H1 (cell line): ENCODE measurements at places on chromosomes 3 and 15. TPM values are rescaled to one million over a fixed set of nuclear protein-coding genes. Genes with fewer than 3 reads are reported as not detected.

DNA sequence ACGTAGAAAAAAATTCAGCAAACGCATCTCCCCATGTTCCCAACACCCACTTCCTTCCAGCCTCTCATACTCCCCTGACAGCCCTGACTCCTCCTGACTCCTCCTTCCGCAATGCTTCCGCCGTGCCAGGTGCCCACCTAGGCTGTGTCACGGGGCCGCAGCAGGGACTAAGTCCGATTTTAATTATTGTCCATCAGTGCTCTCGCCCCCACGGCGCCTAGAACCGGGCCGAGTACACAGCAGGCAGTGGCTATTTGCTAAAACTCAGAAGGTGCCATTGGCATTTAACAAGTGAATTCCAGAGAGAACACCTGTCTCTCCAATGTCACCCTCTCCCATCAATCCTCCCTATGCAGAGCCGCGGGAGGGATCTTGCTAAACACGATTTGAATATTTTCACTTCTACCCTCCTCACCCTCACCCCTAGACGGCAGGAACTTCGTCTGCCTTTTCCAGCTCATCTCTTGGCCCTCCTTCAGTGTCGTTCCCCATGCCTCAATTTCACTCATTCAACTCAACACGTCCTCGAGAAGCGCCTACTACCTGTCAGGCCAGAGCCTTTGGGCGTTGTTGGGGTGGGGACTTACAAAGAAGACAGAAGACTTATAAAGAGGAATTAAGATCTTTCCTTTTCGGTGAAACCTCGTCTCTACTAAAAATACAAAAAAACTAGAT lies 11.5 kb upstream of the SHF start:
- no peaks in the 10 kb centered on the region for H3K36me3 ChIP-seq
- H3K27ac ChIP-seq, result no peak overlapping the region
- no peaks in the 10 kb centered on the region for H3K27me3 ChIP-seq
- DNase-seq, result no peak

GRCh38 chr3:32414522-32415202 lies 23.0 kb downstream of the CMTM7 start:
- no peak overlapping the region for H3K27ac ChIP-seq
- no peak for DNase-seq
- no peaks in the 10 kb centered on the region for H3K27me3 ChIP-seq

- peaks cover 5% of the 10 kb centered on the region; the same call in 1 of the 2 replicates for H3K36me3 ChIP-seq
- peaks cover 11% of the 10 kb centered on the region for H3K4me1 ChIP-seq
- DNase-seq, result peak; percentile 83
- no peak overlapping the region for H3K27ac ChIP-seq
- peak overlapping the region; percentile 89 for H3K4me3 ChIP-seq
- peaks cover 20% of the 10 kb centered on the region for H3K27me3 ChIP-seq
These were observed 462 bp downstream of the IGDCC3 start for GRCh38 chr15:65377105-65377975.

DNA sequence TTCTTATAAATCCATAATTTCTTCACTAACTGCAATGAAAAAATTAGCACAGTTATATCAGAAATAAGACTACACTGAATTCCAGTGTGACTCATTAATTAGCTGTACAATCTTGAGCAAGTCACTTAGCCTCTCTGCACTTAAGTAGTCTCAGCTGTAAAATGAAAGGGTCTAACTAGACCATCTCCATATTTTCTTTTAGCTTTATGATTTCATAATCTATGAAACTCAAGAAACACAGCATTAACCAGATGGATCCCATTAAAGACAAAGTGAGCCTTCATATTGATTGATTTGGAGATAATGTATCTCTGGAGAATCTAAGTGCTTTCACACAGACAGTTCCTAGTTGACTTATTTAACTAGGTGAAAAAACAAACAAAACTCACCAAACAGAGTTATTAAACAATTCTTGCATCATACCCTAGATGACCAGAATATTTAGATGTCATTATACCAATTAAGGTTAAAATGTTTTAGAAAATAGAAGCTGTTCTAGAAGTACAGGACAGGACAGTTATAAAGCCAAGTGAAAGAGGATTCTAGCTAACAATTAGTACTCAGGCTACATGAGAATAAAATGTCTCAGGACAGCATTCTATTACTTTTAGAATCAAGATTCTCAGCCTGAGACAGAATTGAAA lies 11.2 kb downstream of the CSNK1G1 start:
- no peak for DNase-seq
- no peaks in the 10 kb centered on the region; the same call in 1 of the 2 replicates for H3K36me3 ChIP-seq
- no peaks in the 10 kb centered on the region for H3K27me3 ChIP-seq
- H3K4me1 ChIP-seq, result no peaks in the 10 kb centered on the region
- H3K4me3 ChIP-seq, result no peak overlapping the region

DNA sequence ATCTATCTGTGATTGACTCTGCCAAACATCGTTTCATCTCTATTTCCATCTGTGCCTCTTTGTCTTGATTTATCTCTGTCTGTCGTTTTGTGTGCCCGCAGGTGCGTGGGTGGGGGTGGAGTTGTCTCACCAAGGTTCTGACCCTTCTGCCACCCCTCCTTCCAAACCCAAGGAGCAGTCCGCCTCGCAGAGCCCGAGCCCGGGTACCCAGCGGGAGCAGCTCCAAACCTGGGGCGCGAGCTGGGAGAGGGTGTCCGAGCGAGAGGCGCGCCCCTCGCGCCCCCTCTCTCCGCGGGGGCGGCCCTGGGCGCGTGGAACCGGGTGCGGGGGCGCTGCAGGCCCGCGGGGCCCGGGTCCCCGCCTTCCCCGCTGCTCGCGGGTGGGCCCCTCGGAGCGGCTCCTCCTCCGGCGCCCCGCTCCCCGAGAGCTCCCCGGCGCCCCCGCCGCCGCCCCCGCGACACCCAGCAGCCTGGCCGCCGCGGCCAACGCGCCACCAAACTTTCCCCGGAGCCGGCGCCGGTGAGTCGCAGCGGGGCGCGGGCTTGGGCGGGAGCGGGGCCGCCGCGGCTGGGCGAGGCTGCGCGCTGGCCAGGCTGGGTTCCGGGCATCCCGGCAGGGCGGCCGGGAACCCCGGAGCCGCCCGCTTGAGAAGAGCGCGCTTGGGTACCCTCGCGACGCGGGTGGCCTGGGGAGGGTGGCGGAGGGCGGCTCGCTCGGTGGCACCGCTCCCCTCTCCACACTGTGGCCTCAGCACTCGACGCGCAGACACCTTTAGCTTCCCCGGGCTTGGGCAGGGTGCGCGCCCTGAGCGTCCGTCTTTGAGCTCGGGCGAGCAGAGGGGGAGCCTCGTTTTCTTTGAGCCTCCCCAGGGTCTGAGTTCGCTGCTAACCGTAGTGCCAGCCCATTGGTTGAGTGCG lies at the start of gene HRH1:
TSS of gene HRH1 (plus strand) at position 458 of the 917 bp plus-strand sequence. CDS start 104,545 bp downstream, outside the sequence.
- DNase-seq, result peak; percentile 60
- H3K27ac ChIP-seq, result no peak within 1 kb of the TSS
- H3K27me3 ChIP-seq, result peaks cover 29% of the 10 kb centered on the region
- H3K4me3 ChIP-seq, result peak within 1 kb of the TSS; percentile 24
- H3K36me3 ChIP-seq, result no peaks in the 10 kb centered on the region
- no peaks in the 10 kb centered on the region for H3K4me1 ChIP-seq

- H3K4me3 ChIP-seq, result no peak overlapping the region
- peaks cover 2% of the 10 kb centered on the region; the same call in 1 of the 2 replicates for H3K36me3 ChIP-seq
- H3K27ac ChIP-seq, result peak overlapping the region; percentile 53; the same call in 1 of the 2 replicates
- peaks cover 14% of the 10 kb centered on the region for H3K4me1 ChIP-seq
These were observed 41.2 kb downstream of the CCDC12 start for GRCh38 chr3:46935168-46935858.

- no peaks in the 10 kb centered on the region for H3K27me3 ChIP-seq
- peak; percentile 77 for DNase-seq
- peaks cover 5% of the 10 kb centered on the region for H3K36me3 ChIP-seq
- peak overlapping the region; percentile 49; the same call in 1 of the 2 replicates for H3K27ac ChIP-seq
These were observed 40.5 kb upstream of the AP3B2 start for GRCh38 chr15:82749951-82750830.

DNA sequence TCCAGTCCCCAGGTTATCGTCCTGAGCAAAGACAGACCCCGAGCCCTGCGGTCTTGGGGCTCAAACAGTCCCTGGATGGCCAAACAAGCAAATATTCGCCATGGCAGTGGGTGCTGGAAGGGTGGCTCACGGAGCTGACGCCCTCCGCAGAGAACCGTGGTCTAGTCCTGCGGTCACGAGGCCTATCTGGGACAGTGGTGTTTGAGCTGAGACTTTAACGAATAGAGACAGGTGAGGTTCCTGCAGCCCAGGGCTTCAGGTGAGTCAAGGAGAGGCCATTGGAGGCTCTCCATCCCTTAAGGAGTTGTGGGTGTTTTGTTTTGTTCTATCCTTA lies 399 bp upstream of the SUCLG2 start:
- H3K36me3 ChIP-seq, result no peaks in the 10 kb centered on the region
- peak overlapping the region; percentile 61; the same call in 1 of the 2 replicates for H3K27ac ChIP-seq

- no peaks in the 10 kb centered on the region for H3K36me3 ChIP-seq
- no peaks in the 10 kb centered on the region for H3K27me3 ChIP-seq
- H3K4me3 ChIP-seq, result no peak overlapping the region
- no peaks in the 10 kb centered on the region for H3K4me1 ChIP-seq
- H3K27ac ChIP-seq, result no peak overlapping the region
- no peak for DNase-seq
These were observed 21.9 kb upstream of the USP13 start for GRCh38 chr3:179630753-179631451.

DNA sequence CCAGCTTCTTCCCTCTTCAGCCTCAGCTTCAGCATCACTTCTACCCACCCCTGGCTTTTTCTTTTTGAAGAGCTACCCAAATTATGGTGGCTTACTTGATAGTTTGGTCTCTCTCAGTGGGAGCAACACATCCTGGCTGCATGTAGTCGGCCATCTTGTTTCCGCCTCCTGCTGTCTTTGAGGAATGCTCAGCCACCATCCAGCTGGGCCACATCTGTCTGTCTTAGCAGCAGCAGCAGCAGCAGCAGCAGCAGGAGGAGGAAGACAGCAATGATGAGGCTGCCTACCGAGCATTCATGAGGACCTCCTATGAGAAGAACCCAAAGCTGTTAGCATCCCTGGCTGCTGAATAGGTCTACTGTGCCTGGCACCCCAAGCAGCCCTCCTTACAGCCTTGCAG lies 19.7 kb downstream of the IL16 start:
- H3K4me1 ChIP-seq, result peaks cover 2% of the 10 kb centered on the region; the same call in 1 of the 2 replicates
- no peak overlapping the region for H3K27ac ChIP-seq
- H3K36me3 ChIP-seq, result no peaks in the 10 kb centered on the region
- no peaks in the 10 kb centered on the region for H3K27me3 ChIP-seq

DNA sequence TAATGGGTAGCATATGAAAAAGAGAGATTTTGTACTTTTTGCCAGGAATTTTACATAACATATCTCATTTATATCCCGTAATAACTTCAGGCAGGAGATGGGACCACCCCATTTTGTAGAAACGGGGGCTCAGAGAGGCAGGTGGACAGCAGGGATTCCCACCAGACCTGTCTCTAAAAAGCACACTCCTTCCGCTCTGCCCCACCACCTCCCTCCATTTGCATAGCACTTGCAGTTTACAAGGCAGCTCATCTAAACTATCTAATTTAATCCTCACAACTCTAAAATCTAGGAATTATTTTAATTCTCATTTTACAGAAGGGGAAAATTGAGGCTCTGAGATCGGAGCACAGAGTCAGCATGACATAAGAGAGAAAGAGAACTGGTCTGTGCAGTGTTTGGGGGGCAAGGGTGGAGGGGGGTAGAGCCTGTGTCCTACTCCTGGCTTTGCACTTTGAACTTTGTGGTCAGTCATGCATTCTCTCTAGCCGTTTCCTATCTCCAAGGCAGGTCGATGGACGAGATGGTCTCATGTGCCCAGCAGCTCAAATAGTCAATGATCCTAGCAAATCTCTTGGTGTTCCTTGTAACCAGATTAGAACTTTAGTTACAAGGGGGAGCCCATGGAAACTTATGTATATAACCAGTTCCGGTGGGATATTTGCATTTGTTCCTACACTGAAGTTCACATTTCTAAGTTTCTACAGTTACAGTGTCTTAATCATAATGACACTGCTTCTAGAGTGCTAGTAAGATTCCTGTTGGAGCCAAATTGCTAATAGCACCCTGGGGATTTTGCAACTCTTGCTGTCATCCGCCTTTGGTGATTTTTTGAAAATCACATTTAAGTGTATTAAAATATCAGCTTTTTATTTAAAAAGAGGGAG lies 18.6 kb downstream of the CRYGS start:
- no peaks in the 10 kb centered on the region for H3K36me3 ChIP-seq
- H3K27ac ChIP-seq, result no peak overlapping the region
- no peak for DNase-seq
- no peaks in the 10 kb centered on the region for H3K27me3 ChIP-seq
- H3K4me3 ChIP-seq, result no peak overlapping the region

GRCh38 chr15:39338251-39338650 lies 242.6 kb upstream of the THBS1 start:
- no peaks in the 10 kb centered on the region; the same call in 1 of the 2 replicates for H3K4me1 ChIP-seq
- no peak overlapping the region for H3K27ac ChIP-seq
- no peaks in the 10 kb centered on the region for H3K36me3 ChIP-seq
- DNase-seq, result no peak
- H3K27me3 ChIP-seq, result no peaks in the 10 kb centered on the region; the same call in 1 of the 2 replicates
- H3K4me3 ChIP-seq, result no peak overlapping the region

DNA sequence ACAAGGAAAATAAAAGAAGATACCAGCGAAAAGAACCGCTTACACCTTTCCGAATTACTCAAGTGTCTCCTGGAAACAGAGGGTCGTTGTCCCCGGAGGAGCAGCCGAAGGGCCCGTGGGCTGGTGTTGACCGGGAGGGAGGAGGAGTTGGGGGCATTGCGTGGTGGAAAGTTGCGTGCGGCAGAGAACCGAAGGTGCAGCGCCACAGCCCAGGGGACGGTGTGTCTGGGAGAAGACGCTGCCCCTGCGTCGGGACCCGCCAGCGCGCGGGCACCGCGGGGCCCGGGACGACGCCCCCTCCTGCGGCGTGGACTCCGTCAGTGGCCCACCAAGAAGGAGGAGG lies 325 bp downstream of the ALCAM start:
- no peak for DNase-seq
- no peaks in the 10 kb centered on the region for H3K27me3 ChIP-seq
- no peaks in the 10 kb centered on the region for H3K36me3 ChIP-seq
- H3K4me3 ChIP-seq, result peak overlapping the region; percentile 47

GRCh38 chr3:42605546-42606173 lies 5.2 kb downstream of the NKTR start:
- no peak overlapping the region for H3K4me3 ChIP-seq
- peaks cover 2% of the 10 kb centered on the region for H3K4me1 ChIP-seq
- no peak for DNase-seq
- no peak overlapping the region for H3K27ac ChIP-seq

- no peaks in the 10 kb centered on the region for H3K27me3 ChIP-seq
- H3K36me3 ChIP-seq, result no peaks in the 10 kb centered on the region
- H3K4me1 ChIP-seq, result no peaks in the 10 kb centered on the region
- H3K4me3 ChIP-seq, result no peak overlapping the region
- no peak for DNase-seq
These were observed 38.9 kb upstream of the SSR3 start for GRCh38 chr3:156593814-156594213.

- H3K27me3 ChIP-seq, result no peaks in the 10 kb centered on the region
- H3K36me3 ChIP-seq, result no peaks in the 10 kb centered on the region
- H3K4me1 ChIP-seq, result peaks cover 2% of the 10 kb centered on the region
- DNase-seq, result no peak
- no peak overlapping the region for H3K27ac ChIP-seq
- no peak overlapping the region for H3K4me3 ChIP-seq
These were observed 45.7 kb downstream of the CHSY1 start for GRCh38 chr15:101206176-101206591.

The ITIH4 gene
- 3.2 and 3.4 TPM in 2 replicates for polyA plus RNA-seq

The TMEM212 gene
- polyA plus RNA-seq, result not detected in 2 replicates

The SLC51B gene
- not detected in 2 replicates for polyA plus RNA-seq

The TM4SF18 gene
- 4.5 and 13.6 TPM in 2 replicates for polyA plus RNA-seq

The PODXL2 gene
- 27.6 and 32.3 TPM in 2 replicates for polyA plus RNA-seq

The GHSR gene
- polyA plus RNA-seq, result not detected in 2 replicates

The RPP14 gene
- 6.9 and 11.7 TPM in 2 replicates for polyA plus RNA-seq

The PTX3 gene
- polyA plus RNA-seq, result 1.0 and 1.7 TPM in 2 replicates

The GOLGA6B gene
- polyA plus RNA-seq, result 0.06 and 0.09 TPM in 2 replicates

The EOMES gene
- 0.09 TPM in 2 replicates for polyA plus RNA-seq

The C3orf20 gene
- not detected in 2 replicates for polyA plus RNA-seq

The CAMP gene
- polyA plus RNA-seq, result not detected in 2 replicates

The DPPA2 gene
- polyA plus RNA-seq, result 6.6 and 7.8 TPM in 2 replicates

The GPR160 gene
- 8.2 and 14.3 TPM in 2 replicates for polyA plus RNA-seq

The STRC gene
- polyA plus RNA-seq, result 0.41 and 0.57 TPM in 2 replicates
